ENCODE measurements at places on chromosomes 5 and 9.

- DNase-seq: no peak
Measured at GRCh38 chr5:158840193-158840592, 259.5 kb downstream of the EBF1 start.

DNA sequence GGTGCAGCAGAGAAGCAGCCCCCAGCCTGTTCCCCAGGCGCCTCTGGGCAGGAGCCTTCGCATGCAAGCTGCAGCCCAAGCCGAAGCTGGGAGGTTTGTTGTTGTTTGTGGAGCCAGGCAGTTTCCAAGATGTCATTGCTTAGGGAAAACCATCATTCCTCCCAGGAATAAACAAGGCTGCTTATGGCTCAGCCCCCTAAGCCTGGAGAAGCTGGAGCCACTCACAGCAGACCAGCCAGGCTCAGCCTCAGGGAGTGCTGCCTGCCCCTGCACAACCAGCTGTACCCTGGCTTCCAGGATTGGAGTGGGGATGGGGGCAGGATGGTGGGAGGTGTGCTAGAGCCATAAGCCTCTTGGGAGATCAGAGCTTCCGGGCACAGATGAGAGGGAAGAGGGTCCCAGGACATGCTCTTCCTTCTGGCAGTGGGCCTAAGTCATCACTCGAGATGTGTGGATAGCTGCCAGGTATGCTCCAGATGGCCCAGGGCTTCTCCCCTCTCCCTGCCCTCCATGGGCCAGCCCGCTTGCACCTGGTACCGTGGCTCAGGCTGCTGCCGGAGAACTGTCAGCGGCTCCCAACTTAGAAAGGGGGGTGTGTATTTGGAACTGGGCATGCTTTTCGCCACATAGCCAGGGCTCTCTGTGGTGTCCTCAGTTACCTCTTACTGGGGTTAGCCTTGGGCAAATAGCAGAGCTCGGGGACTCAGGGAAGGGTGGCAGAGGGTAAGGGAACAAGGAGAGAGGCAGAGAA lies 105.2 kb downstream of the RGS3 start:
- DNase-seq: no peak

GRCh38 chr9:70435948-70436347 lies 21.5 kb upstream of the KLF9 start:
- DNase-seq: no peak

DNA sequence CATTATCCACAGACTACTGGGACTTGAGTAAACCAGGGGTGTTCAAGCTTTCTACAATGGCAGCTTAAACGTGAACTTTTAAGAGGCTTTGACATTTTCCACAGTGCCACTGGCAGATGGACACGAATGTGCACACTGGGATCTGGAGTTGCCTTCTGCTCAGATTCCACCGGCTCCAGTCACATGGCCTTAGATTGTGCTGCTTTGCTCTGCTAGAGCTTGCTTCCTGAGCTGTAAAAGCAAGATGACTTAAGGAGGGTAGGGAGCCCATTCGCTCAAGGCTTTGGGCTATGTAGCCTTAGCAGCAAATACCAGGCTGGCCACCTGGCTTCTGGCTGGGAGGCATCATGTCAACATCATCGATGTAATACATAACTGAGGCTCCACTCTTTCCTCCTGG lies 436.9 kb downstream of the MED10 start:
- DNase-seq: no peak

DNA sequence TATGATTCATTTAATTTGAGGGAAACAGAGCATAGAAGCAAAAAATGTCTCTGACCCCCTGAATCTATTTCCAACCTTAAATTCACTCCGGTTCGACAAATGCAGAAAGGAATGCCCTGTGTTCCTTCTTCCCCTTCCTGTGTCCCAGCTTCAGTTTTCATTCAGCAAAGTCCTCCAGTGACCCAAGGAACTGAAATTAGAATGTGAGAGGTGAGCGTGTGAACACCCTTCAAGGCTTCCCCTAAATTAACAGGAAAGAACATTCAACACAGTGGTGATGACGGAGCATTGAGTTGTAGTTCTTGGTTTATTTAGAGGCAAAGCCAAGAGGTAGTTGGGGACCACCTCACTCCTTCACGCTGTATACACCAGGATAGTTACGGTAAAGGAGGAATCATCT lies 97.6 kb upstream of the CTSL start:
- no peak for DNase-seq

- no peak for DNase-seq
Measured at GRCh38 chr9:130565792-130566191, 13.6 kb upstream of the FUBP3 start.

Data from NCI-H187 (cell line).